ENCODE measurements at places on chromosomes 4 and X.

- no peak for DNase-seq
Measured at GRCh38 chr4:81389720-81390119, 82.0 kb downstream of the RASGEF1B start.

- DNase-seq = no peak
Measured at GRCh38 chr4:6749340-6750171, 33.0 kb upstream of the KIAA0232 start.

DNA sequence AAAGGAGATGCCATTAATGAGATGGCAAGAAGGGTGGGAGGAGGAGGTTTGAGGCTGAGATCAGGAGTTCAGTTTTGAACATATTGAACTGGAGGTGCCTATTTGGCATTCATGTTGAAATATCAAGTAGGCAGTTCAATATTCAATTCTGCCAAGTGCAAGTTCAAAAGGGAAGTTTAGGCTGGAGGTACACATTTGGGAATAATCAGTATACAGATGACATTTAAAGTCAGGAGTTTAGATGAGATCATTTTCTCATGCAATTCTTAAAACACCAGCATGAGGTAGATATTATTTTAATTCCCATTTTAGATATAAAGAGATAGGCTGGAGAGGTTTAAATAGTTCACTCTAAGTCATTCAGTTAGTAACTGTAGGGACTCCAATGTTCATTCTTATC, 26.1 kb downstream of the COQ2 start:
- DNase-seq = no peak

DNA sequence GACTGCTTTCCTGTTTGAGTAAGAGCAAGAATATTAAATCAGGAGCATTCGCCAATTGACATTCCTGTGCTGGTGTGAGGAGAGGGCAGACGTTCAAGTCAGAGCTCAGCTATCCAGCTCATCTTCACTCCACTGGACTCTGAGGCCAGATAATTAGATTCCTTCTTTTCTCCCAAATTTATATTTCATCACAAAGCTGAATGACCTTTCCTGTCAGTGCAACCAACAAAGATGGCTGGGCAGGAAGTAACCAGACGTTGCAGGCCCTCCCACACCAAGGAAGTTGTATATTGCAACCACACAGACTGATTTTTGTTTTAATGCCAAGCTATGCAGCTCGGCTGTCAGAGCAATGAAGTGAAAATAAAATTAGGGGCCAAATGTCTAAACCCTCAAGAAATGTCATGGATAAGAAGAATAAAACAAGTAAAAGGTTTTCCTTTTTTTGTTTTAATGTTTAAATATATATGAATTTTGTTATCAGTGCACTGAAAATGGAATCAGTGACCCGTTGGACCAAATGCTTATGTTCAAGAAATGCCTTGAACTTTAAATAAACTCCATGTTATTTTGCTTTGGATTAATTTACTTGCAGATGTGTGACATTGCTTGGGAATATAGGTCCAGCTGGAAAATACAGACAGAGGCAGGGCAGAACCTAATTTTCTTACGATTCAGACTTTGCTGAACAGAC, 578.9 kb upstream of the FAT1 start:
- DNase-seq = no peak

- DNase-seq = no peak
Measured at GRCh38 chr4:149841686-149842085, 26.0 kb upstream of the IQCM start.

- no peak for DNase-seq
Measured at GRCh38 chrX:101668143-101668542, 8.5 kb upstream of the ARMCX2 start.

DNA sequence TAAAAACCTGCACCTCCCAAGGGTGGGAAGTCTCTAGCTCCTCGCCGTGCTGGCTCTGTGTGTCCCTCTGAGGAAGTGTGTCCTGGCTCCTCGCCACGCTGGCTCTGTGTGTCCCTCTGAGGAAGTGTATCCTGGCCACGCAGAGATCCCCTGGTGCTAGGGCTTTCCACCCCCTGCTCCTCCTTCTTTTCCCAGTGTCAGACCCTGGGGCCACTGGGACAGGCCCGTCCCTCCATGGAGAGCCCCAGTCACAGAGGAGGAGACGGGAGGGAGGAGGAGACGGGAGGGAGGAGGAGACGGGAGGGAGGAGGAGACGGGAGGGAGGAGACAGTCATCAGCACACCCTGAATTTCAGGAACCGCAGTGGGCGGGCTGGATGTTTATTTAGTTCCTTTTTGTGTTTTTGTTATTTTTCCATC, 53.8 kb upstream of the HGFAC start:
- no peak for DNase-seq

DNA sequence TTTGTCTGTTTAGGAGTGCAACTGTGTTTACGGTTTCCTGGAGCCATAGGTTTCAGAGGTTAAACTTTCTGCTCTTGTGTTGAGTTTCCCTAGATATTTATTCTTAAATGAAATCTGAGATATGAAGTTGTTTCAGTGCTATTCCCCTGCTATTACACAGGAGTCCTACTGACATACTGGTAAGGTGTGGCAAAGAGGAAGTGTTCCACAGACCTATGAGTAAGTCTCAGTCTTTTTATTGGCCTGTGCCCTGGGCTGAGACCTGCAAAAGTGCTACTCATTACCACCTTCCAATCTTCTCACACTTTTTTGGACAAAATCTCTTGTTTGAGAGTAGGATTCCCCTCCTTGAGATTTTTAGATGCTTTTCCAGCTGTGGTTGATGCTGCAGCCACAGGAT, 35.6 kb upstream of the MAGEA8 start:
- no peak for DNase-seq

- DNase-seq = no peak
Measured at GRCh38 chr4:155629956-155630355, 36.7 kb upstream of the GUCY1A1 start.

DNA sequence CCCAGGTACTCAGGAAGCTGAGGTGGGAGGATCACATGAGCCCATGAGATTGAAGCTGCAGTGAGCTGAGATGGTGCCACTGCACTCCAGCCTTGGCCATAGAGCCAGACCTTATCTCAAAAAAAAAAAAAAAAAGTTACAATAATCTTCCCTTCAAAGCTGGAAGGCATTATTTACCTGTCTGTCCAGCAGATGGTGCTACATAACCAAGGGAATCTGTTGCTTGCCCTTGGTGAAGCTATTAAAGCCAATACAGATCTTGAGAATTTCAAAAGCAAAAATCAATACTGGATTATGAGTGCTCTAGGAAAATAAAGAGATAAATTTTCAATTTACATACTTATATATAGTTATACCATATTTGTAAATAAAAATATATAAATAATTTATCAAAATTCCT, 25.9 kb downstream of the PKD2 start:
- peak; percentile 6 for DNase-seq

GRCh38 chrX:68989865-68990606, 161.2 kb downstream of the EFNB1 start:
- peak; percentile 86 for DNase-seq

DNA sequence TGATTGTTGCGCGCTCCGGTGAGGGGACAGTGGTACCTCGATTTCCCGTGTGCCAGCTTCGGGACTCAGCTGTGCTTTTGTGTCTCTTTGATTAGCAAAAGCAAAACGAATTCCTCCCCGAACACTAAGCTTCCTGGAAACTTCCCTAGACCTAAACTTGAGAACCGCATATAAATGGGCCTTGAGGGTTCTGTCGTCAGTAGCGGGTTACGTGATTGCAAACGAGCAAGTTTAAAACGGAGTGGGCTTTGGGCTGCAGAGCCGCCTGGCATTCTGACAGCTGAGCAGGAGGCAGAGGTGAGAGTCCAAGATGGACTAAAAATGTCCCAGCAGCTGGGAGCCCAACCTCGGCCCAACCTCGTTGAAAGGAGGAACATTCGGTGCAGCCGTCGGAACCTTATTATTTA, 1.2 kb upstream of the TAPT1 start:
- no peak for DNase-seq

DNA sequence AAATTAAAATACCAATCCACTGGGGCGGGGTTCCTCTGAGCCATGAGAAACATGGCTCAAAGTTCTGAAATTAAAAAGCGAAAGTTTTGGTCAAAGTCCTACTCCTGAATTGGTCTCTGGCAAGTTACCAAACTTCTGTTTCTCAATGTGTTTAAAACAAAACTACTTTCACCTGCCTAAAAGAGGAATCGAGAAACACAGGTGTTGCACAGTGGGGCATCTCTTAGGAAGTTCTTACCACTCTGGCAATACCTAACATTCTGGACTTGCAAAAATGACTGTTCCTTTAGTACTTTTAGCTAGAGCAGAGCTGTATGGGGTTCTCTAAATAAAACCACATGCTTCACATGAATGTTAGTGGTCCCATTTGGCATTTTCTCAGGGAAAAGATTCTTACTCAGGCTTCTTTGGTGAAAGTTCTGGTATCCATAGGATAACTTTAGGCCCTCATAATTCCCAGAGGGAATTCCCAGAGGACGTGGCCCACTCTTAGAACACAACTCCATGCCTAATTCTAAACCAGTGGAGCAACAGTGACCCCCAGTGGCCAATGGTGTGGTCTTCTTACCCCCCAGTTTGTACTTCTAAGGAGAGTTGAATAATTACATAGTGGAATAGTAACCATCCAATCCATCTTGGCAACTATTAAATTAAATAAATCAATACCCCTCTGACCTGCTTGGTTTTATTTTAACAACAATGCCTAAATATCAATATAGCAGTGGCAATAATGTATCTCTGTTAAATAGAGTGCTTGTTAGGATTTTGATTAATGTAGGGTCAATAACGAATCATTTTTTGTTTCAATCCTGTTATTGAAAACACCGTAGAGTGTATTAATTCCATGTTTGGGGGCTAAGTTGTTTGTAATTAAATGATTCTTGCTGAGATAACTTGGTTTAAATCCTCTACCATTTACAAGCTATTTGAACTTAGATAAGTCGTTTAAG, 21.9 kb downstream of the BMP3 start:
- peak; percentile 68 for DNase-seq

DNA sequence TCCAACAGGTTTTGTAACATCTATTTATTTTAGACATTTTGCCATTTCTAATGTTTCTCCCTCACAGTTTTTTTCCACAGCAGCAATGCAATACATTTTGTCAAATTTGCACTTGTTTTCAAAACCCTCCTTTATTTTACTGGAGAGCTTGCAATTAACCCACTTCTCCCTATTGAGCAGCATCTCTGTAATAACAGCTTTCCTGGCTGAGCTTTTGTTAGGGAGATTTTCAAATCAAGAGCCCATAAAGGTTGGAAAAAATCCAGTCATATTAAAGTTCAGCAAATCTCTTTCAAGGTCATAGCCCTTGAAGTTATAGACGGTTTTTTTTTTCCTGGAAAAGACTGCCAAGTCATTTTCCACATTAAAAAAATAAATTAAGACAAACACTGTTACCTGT, 450.6 kb upstream of the TENM3 start:
- no peak for DNase-seq

GRCh38 chr4:152917543-152918395, 18.4 kb upstream of the FHDC1 start:
- DNase-seq = no peak

DNA sequence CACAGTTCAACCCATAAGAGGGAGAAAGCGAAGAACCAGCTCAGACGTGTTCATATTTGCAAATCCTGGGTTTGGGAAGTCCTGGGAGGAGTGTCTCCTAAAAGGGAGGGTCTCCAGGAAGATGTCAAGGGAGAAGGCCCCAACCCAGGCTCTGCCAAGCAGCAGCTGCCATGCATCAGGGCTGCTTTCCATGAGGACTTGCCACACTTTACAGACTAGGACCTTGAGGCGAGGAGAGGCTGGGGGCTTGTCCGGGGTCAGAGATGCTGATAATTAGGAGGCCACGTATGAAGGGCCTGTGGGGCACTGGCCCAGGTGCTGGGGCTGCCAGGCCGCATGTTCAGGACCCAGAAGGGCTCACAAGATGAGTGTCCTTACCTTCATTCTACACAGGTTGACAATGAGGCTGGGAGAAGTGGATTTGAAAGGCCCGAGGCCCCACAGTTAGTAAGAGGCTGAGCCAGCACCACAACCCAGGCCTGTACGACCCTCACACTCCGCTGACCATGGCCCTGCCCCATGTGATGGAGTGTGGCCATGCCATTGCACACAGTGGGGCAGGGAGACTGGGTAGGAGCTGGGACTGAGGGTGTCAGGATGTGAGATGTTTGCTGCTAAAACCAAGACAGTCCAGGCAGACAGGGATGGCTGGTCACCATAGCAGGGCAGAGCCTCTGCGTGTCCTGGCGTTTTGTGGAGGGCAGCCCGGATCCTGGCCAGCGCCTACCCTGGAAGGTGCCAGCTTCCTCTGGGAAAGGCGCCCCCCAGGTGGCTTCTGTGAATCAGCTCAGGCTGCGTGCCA, 94.8 kb downstream of the PSAPL1 start:
- DNase-seq = no peak

Measured in NT2/D1 (cell line).